Smooth muscle cell of bladder (primary cell): ENCODE measurements at places on chromosomes 16 and 17. TPM values are rescaled to one million over a fixed set of nuclear protein-coding genes. Genes with fewer than 3 reads are reported as not detected.

CCL4L2 gene
- total RNA-seq, result 0.14 and 0.18 TPM in 2 replicates

SIRT7 gene
- 16.9 and 21.2 TPM in 2 replicates for total RNA-seq

OR4D1 gene
- total RNA-seq, result not detected in 2 replicates

NACA2 gene
- total RNA-seq, result not detected in 2 replicates

SDR42E1 gene
- 0.09 and 0.14 TPM in 2 replicates for total RNA-seq

KRT36 gene
- total RNA-seq, result not detected in 2 replicates

GPR139 gene
- total RNA-seq, result not detected in 2 replicates

ZSCAN10 gene
- total RNA-seq, result not detected in 2 replicates

HS3ST3A1 gene
- 4.1 and 7.4 TPM in 2 replicates for total RNA-seq

GALK1 gene
- total RNA-seq, result 43.2 and 49.0 TPM in 2 replicates

NOXO1 gene
- 0.14 TPM in 1 of 2 replicates, not detected in the other for total RNA-seq

SEZ6L2 gene
- 2.1 and 7.0 TPM in 2 replicates for total RNA-seq

SULT1A1 gene
- 3.6 and 6.4 TPM in 2 replicates for total RNA-seq

MCRIP2 gene
- total RNA-seq, result 15.2 and 23.0 TPM in 2 replicates

COX6A2 gene
- not detected in 2 replicates for total RNA-seq

ABCC12 gene
- not detected in 2 replicates for total RNA-seq

NPW gene
- total RNA-seq, result 0.18 and 0.43 TPM in 2 replicates

ACE gene
- total RNA-seq, result 3.6 and 7.6 TPM in 2 replicates

SLFN12L gene
- total RNA-seq, result under 0.01 TPM in 1 of 2 replicates, not detected in the other

PTGES3L gene
- total RNA-seq, result 0.09 and 0.14 TPM in 2 replicates

SMARCE1 gene
- total RNA-seq, result 76.9 and 81.0 TPM in 2 replicates

TMC8 gene
- total RNA-seq, result not detected in 2 replicates

AIPL1 gene
- not detected in 2 replicates for total RNA-seq

CCL5 gene
- total RNA-seq, result not detected in 2 replicates

HOXB13 gene
- total RNA-seq, result 0.28 and 0.74 TPM in 2 replicates

TNS4 gene
- under 0.01 TPM in 2 replicates for total RNA-seq

CDH13 gene
- total RNA-seq, result 36.1 and 61.8 TPM in 2 replicates

MYH11 gene
- total RNA-seq, result 0.09 and 0.14 TPM in 2 replicates

CD300A gene
- not detected in 2 replicates for total RNA-seq

TPSAB1 gene
- total RNA-seq, result not detected in 2 replicates
